ENCODE measurements at places on chromosomes 4 and X. TPM values are rescaled to one million over a fixed set of nuclear protein-coding genes. Genes with fewer than 3 reads are reported as not detected.

FHL1 gene
- polyA plus RNA-seq = 56.9 TPM

LRIT3 gene
- polyA plus RNA-seq = 1.4 TPM

- no peak for DNase-seq
Measured at GRCh38 chrX:57652705-57653104, 27.4 kb downstream of the NLRP2B start.

DNA sequence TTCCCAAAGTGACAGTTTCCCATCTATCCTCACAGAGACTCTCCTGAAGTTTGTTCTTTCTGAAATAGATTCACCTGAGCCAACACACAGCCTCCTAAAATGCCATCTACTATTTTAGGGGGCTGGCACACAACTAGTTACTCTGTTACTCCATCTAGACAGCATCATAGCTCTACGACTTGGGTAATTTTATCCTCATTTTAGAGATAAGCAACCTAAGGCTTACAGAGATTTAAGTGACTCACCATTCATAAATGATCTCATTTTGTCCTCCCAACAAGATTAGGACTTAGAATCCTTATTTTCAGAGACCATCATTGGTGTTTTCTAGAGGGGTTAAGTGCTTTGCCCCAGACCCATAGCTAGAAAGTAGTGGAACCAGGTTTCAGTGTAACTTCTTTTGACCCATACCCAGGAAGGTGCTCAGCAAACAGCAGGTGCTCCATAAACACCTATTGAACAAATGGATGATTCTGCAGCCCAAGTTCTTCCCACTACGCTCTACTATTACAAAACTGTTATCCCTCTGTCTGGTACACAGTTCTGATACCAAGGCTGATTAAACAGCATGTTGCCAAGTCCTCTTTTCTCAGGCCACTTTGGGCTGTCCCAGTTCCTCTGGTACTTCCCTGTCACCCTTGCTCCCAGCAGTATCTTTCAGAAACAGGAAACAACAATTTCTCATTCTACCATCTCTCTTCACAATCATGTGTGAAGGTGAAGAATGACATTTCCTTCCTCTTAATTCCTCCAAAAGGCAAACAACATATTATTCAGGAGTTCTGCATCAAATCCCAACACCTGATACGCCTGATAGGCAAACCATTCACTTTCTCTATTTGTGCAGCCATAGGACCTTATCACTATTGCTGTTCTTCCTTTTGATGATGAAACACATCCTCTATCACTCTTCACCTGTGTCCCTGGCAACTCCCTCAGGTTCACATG lies 304.7 kb upstream of the TAPT1 start:
- no peak for DNase-seq

FAM9B gene
- 0.25 TPM for polyA plus RNA-seq

DNA sequence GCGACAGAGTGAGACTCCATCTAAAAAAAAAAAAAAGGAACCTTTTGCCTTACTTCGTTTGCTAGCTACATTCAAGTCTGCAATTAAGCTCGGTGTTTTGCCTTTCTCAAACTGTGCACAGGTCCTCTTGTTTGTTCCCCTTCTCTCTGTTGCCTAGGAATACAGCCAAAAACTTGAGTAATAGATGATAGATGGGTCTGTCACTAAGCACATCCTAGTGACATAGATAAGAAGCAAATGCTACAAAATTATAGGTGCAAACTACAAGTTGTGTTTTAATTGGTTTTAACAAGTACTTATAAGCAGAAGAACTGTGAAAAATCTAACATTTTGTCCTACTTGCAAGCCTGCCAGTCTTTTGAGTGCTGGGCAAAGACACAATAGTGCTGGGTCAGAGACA lies 95.2 kb downstream of the SNCA start:
- DNase-seq = no peak

DNA sequence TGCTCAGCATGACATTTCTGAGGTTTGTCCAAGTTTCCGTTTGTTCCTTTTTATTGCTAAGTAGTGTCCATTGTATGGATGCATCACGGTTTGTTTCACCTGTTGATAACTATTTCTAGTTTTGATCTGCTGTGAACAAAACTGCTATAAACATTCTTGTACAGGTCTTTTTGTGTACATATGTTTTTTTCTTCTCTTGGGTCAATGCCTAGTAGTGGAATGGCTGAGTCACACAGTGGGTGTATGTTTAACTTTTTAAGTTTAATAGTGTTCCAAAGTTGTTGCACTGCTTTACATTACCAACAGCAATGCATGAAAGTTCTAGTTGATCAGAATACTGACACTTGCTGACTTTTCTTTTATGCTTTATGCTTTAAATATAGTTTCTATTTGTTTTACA lies 76.7 kb downstream of the MAOB start:
- DNase-seq = no peak

- DNase-seq = no peak
Measured at GRCh38 chr4:109199585-109199984, 102.9 kb downstream of the COL25A1 start.

- DNase-seq = no peak
Measured at GRCh38 chr4:186536285-186536684, 19.1 kb downstream of the MTNR1A start.
